ENCODE measurements at places on chromosomes 3 and 15.

- no peaks in the 10 kb centered on the region for H3K36me3 ChIP-seq
- H3K4me3 ChIP-seq, result no peak overlapping the region
- H3K27ac ChIP-seq, result no peak overlapping the region
- peaks cover 7% of the 10 kb centered on the region for H3K4me1 ChIP-seq
- DNase-seq, result no peak
- H3K27me3 ChIP-seq, result 0 out of 2 replicates have a peak, but pooled peaks cover 2% of the 10 kb centered on the region
Measured at GRCh38 chr3:46359733-46360493, 6.0 kb downstream of the CCR2 start.

DNA sequence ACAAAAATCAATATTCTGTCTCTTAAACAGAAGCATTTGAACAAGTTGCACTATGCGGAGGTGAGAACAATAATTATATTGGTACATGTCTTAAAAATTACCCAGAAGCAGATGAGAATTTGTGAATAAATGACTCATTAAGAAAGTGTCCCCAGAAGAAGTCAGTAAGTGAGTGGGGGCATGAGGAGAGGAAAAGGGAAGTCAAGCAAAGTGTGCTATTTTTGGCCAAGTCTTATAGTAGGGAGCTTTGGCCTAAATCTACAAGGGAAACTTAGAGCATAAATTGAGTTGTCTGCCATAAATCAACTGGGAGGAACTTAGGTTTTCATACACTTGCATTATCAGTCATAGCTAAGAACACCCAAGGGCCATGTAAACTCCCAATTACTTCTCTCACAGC is 86.9 kb upstream of the SATB1 start:
- H3K4me1 ChIP-seq, result no peaks in the 10 kb centered on the region
- no peaks in the 10 kb centered on the region for H3K27me3 ChIP-seq
- no peak overlapping the region for H3K27ac ChIP-seq
- DNase-seq, result no peak

DNA sequence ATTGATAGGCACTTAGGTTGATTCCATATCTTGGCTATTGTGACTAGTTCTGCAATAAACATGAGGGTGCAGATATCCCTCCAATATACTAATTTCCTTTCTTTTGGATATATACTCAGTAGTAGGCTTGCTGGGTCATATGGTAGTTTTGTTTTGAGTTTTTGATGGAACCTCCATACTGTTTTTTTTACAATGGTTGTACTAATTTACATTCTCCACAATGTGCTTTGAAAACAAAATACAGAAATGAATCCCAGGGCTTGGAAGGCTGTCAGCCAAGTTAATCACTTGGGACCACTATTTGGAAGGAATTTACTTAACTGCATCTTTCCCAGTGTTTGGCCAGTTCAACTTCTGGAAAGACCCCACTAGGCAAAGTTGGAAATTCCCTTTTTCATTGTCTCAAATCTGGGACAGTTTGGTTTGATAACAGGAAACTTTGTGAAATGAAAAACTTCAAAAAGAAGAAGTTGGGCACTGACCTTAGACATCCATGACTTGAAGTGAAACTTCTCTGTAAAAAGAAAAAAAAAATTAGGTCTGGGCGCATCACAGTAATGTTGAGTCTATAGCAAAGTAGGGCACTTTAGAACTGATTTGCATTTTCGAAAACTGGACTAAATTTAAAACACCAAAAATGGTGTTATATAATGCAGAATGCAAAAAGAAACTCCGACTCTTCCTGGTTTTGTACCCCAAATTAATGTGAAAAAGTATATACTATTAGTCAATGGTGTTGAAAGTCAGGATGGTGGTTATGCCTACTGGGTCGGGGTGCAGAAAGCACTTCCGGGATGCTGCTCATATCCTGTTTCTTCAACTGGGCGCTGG is 6.0 kb downstream of the CTSH start:
- no peaks in the 10 kb centered on the region for H3K36me3 ChIP-seq
- peaks cover 8% of the 10 kb centered on the region for H3K27me3 ChIP-seq
- DNase-seq, result no peak

- no peak for DNase-seq
- H3K27me3 ChIP-seq, result no peaks in the 10 kb centered on the region
- peaks cover 12% of the 10 kb centered on the region for H3K4me1 ChIP-seq
- H3K4me3 ChIP-seq, result no peak overlapping the region
Measured at GRCh38 chr3:29527246-29527645, 246.4 kb downstream of the RBMS3 start.

DNA sequence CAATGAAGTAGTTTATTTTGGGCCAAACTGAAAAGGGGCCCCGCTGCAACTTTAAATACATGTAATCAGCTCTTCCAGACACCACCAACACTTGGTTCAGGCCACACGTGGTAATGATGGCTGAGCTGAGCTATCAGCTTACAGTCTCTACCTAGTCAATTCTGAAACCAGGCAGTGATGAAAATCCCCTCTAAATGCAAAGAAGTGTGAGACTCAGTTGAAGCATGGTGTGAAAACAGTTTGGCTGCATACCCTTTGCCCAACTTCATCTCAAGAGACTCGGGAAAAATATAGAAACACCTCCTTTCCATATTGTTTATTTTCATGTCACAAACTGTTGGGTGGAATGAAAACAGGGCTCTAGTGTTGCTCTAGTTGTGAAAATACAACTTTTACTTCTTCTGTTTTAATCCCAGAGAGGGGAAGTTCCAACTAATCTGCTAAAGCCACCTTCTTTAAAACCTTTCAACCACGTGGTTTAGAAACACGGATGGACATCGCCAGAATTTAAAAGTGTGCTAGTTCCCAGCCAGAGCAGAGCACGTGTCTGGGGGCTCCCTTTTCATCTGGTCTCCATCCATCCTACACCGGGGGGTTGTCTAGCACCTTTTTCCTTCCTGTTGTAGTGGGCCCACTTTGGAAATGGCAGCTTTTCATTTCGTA is 229.1 kb downstream of the EPHB1 start:
- H3K4me3 ChIP-seq, result no peak overlapping the region
- DNase-seq, result no peak
- no peaks in the 10 kb centered on the region for H3K27me3 ChIP-seq
- no peaks in the 10 kb centered on the region for H3K4me1 ChIP-seq
- no peak overlapping the region for H3K27ac ChIP-seq

DNA sequence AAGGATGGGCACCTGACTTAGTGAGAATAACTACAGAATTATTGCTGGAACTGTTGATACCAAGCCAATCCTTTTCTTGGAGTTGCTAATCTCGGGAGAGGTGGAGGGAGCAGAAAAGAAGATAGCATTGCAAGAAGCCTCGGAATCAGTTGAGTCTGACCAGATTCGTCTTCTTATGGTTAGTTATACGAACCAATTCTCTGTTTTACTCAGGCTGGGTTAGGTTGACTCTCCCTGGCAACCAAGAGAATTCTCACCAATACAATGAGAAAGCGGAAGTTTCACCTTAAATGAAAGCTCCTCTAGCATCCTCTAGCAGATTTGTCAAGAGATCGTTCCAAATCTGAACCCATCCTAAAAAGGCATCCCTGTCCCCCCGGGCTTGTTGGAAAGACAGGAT is 43.5 kb upstream of the UBE2E1 start:
- H3K27me3 ChIP-seq, result no peaks in the 10 kb centered on the region
- no peaks in the 10 kb centered on the region for H3K36me3 ChIP-seq
- no peak for DNase-seq
- H3K27ac ChIP-seq, result no peak overlapping the region
- H3K4me1 ChIP-seq, result peaks cover 3% of the 10 kb centered on the region

DNA sequence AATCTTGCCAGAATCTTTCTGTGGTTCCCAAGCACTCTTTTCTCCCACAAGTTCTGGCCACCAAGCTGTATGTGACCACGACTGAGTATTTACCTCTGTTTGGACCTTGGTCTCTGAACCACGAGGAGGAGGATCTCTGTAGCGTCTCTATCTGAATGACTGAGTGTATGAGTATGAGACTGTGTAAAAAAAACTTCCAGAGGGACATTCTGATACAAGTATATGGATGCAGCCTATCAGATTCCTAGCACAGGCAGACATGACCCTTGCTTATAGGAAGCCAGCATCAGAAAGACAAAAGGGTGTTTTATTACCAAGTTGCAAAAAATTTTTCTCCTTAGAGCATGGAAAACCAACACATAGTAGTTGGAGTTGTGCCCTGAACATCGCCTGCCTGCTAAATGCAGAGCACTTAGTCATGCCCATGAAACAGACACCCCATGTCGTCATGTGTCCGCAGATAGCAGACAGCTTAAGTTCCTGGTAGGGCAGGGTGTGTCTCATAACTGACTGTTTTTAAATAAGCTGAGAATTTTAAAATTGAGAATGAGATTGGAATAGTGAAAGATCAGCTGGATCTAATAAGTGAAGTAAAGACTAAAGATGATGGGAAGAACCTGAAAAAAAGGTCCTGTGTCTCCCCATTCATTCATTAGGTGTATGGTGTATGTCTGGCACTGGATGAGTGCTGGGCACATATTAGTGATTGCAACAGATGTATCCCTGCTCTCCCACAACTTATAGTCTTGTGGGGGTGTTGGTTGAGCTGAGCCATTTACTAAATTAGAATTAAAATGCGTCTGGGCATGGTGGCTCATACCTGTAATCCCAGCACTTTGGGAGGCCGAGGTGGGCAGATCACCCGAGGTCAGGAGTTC is 30.9 kb downstream of the DAG1 start:
- H3K27ac ChIP-seq, result peak overlapping the region; percentile 77
- no peaks in the 10 kb centered on the region for H3K27me3 ChIP-seq
- no peak overlapping the region for H3K4me3 ChIP-seq

DNA sequence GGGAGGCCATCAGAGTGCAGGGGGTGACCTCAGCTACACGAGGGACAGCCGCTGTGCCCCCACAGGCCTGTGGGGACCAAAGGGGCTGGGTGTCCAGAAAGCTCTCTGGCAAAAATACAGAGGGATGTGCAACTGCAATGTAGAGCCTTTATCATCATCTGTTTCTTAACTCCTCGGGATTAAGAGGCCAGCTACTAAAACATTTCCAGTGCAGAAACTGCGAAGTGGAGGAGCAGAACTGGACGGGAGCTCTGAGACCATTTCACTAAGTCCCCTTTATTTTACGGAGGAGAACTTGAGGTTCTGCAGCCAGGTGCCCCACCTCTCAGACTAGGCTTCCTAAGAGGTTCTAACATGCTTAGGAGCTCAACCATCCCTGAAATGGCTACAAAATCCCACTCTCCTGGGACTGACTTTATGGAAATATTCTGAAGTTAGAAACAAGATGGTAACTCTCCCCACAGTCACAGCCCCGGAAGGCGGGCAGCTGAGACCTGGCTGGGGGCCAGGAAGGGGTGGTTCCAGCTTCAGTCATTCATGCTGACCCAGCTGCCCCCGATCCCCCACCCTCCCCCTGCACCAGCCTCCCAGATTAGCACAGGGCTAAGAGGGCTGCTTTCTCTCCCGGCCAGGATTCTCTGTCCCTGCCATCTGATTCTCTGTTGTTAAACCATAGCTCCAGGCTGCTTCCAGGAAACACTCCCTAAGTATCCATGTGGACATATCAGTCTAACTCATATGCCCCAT is 40.3 kb downstream of the UMPS start:
- peaks cover 36% of the 10 kb centered on the region for H3K4me1 ChIP-seq
- no peak overlapping the region for H3K4me3 ChIP-seq
- no peak overlapping the region for H3K27ac ChIP-seq
- no peak for DNase-seq

DNA sequence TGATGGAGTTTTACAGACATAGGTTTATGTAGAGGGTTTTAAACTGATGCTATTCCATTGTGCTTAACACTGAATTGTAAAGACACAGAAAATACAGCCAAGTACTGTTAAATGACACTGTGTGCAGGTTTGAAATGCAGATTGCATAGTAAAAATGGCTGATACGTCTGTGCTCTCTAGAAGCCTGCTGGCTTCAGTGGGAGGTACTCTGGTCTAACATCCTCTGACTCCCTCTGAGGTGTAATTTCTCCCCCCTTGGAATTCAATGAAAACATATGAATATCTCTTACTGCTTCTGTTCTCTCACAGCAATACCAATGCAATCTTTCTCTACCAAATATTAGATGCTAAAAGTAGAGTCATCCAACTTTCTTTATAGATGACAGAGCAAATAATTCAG is 176.6 kb downstream of the SLC9A9 start:
- no peak for DNase-seq
- H3K4me1 ChIP-seq, result no peaks in the 10 kb centered on the region
- H3K27ac ChIP-seq, result no peak overlapping the region
- no peaks in the 10 kb centered on the region for H3K36me3 ChIP-seq

DNA sequence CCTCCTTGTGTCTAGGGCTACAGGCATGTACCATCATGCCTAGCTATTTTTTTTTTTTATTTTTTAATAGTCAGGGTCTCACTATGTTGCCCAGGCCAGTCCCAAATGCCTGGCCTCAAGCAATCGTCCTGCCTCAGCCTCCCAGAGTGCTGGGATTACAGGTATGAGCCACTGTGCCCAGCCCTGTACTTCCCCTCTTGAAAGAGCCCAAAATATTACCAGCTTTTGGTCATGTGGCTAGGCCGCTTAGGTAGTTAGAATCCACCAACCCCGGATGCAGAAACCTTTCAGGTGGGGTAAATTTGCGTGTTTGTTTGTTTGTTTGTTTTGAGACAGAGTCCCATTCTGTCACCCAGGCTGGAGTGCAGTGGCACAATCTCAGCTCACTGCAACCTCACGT is 132.8 kb upstream of the C2CD4B start:
- peaks cover 25% of the 10 kb centered on the region for H3K27me3 ChIP-seq
- no peaks in the 10 kb centered on the region for H3K36me3 ChIP-seq
- DNase-seq, result no peak

DNA sequence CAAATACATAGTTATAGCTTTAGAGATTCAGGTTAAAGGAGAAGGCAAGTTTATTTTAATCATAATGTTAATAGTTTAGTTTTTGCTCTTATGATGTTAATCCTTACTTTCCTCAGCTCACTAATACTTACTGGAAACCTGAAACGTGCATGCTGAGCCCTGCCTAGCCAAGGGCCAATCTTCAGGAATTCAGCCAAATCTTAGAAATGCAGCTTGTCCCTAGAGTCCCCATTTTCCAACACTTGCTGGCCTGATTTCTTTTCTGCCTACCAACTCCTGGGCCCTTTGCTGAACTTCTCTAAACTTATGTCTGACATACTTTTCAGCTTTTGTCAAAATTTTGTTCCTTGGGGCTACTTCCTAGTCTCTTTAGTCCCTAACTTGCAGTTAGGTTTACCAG is 22.8 kb downstream of the BCHE start:
- no peak for DNase-seq
- no peaks in the 10 kb centered on the region for H3K4me1 ChIP-seq
- H3K4me3 ChIP-seq, result no peak overlapping the region
- no peaks in the 10 kb centered on the region for H3K27me3 ChIP-seq
- H3K36me3 ChIP-seq, result no peaks in the 10 kb centered on the region
- no peak overlapping the region for H3K27ac ChIP-seq

DNA sequence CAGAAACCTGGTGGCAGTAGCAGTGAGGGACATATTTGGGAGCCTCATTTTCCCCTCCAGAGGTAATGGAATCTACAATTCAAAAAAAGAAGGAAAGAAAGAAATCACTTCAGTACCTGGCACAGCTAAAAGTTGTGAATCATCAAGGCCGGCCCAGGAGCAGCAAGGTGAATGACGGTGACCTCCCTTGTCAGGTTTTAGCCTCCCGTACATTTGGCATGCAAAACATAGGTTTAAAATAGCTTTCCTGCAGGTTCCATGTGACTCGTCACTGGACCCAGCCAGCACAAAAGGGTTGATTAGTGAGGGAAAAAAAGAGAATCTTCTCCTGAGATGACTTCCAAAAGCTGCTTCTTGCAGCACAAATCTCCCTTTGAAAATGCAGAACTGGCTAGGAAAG is 394.2 kb downstream of the LSAMP start:
- H3K4me1 ChIP-seq, result no peaks in the 10 kb centered on the region
- H3K27me3 ChIP-seq, result no peaks in the 10 kb centered on the region
- DNase-seq, result no peak
- H3K4me3 ChIP-seq, result no peak overlapping the region
- no peaks in the 10 kb centered on the region for H3K36me3 ChIP-seq
- no peak overlapping the region for H3K27ac ChIP-seq

Data from SJSA1 (cell line).